ENCODE measurements at places on chromosomes 5 and 9.

DNA sequence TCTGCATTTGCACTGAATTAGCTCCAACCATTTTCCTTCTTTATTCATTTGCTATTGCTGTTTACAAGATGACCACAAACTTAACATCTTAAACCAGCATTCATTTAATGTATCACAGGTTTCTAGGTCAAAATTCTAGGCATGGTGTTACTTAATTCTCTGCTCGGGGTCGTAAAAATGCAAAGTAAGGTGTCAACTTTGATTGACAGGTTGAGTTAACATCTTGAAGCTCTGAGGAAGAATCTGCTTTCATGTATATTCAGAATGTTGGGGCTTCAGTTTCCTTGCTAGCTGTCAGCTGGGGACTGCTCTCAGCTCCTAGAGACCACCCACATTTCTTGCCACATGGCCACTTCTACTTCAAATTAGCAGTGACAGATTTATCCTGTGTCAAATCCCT lies 348.7 kb upstream of the GRIN3A start:
- DNase-seq = no peak

DNA sequence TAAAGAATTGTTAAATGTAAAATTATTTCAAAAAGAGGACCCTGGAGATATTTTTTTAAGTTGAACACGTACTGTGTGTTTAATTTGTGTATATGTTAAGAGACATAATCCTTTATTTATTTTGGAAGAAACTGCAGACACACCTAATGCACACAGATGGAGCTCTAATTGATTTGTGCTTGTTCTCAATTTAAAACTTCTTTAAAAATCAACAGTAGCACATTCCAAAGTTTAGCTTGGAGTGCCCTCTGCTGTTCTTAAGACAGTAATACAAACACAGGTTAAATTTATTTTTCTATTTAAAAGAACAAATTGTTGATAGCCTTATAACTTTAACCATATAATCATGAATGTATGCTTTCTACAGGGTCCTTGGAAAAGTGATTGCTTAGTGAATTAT lies 277.6 kb upstream of the ADAMTS16 start:
- peak; percentile 16 for DNase-seq

DNA sequence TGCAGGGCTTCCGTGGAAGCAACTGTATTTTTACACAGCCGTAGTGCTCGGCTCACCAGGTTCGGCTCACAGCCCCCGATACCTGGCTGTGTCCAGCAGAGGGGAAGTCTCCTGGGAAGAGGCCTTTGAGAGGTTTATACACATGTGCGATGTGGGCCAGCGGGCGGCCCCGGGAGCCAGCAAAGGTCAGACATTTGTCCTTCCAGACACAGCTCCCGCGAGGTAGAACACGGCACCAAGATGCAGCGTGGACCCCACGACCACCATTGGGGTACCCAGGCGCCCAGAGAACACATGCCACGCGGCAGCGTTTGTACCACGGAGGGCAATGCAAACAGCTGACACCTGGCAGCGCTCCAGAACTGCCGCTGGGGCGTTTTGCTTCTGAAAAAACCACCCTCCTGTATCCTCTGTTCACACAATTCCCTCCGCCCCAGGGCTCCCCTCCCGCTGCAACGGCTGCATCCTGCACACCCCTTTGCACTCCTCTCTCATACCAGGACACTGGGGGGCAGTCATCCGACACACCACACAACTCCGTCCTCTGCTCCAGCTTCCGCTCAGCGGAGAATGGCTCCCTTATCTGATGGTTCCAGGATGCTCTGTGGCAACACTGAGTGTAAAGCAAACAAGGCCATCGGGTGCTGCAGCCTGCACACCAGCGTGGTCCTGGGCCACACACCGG lies 235.3 kb downstream of the SYK start:
- DNase-seq = peak; percentile 94

- DNase-seq = no peak
Measured at GRCh38 chr9:27412963-27413362, 111.1 kb upstream of the IFNK start.

GRCh38 chr9:136312436-136312835 lies 8.5 kb upstream of the CCDC187 start:
- peak; percentile 31 for DNase-seq

- DNase-seq = no peak
Measured at GRCh38 chr5:29077451-29077850, 2039.1 kb upstream of the CDH9 start.

DNA sequence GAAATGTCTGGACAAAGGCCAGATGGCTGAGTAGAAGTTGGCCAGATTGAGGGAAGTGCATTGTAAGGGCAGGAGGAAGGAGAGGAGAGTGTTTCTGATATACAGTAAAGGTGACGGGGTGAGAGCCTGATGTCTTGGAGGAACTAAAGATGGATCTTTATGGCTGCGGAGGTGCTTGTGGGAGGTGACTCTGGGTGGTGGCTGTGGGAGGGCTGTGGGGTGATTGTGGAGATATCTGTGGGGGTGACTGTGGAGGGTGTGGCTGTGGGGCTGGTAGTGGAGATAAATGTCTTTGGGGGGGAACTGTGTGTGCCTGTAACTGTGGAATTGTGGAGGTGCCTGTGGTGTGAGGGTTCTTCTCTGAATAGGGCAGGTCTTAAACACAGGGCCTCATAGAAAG lies 121.4 kb downstream of the CMYA5 start:
- no peak for DNase-seq

- no peak for DNase-seq
Measured at GRCh38 chr5:150123542-150123941, 32.1 kb downstream of the PDGFRB start.

GRCh38 chr5:55993013-55993412 lies 1.8 kb downstream of the IL6ST start:
- DNase-seq = no peak

GRCh38 chr9:2616692-2617377 lies 4.8 kb upstream of the VLDLR start:
- no peak for DNase-seq

GRCh38 chr5:68529581-68529980 lies 314.0 kb downstream of the PIK3R1 start:
- no peak for DNase-seq

- no peak for DNase-seq
Measured at GRCh38 chr9:3497401-3497800, 28.4 kb downstream of the RFX3 start.

DNA sequence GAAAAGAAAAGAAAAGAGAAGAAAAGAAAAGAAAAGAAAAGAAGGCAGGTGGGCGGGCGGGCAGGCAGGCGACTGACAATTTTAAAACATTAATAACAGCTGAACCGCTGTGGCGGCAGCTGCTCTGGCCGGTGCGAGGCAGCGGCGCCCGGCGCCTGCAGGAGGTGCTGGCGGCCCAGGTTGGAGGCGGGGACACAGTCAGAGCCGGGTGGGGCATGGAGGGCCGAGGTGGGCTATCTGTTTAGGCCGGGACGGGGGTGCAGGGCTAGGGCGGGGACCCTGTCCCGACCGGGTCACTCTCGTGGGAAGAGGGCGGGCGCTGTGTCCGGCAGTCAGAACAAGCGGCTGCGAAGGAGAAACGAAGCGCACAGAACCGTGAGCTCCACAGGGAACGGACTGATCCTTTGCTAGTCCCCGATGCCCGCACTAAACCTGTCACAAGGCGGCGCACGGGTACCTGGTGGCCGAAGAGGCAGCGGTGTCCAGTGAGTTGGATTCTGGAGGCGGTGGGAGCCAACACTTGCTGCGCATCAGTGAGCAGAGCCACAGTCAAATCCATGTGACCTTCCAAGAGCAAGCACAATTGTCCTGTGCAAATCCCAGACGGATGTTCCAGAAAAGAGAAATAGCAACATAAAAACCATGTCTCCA lies 13.6 kb upstream of the ALDOB start:
- DNase-seq = peak; percentile 91

GRCh38 chr5:158552241-158552640 lies 547.5 kb downstream of the EBF1 start:
- no peak for DNase-seq

- no peak for DNase-seq
Measured at GRCh38 chr9:110255034-110255462, 1.3 kb downstream of the TXN start.

- no peak for DNase-seq
Measured at GRCh38 chr5:175159956-175160355, 284.0 kb downstream of the DRD1 start.

GRCh38 chr5:84696651-84697050 lies 312.0 kb upstream of the EDIL3 start:
- no peak for DNase-seq

DNA sequence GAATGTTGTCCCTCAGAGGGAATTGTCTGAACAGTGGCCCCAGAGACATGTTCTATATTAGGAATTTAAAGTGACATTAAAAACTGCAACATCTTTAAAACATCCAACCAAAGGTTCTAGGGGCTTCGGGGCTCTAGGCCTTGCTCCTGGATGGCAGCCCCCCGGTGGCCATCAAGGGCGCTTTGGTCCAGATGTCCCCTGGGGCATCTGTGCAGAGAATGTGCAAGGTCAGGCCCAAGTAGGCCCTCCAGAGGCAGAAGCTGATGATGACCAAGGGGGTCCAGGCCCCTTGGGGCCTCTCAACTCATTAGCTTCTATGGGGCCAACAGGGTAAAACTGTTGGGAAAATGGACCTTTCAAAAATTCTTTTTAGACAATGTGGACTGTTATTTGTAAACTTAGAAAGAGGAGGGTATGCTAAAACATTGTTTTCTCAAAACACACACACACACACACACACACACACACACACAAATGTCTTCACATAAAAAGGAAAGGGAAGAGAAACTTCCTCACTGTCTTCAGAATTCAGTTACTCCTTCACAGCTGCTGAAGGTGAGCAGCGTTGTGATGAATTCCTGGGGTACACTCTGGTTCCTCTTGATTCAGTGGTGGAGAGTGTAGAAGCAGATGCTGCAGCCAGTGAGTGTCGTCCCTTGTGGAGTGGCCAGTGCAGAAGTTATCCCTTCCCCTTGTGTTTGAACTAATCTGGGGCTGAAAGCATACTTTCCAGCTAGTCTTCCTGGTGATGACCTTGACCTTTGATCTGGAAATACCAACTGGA lies 125.2 kb downstream of the WDR41 start:
- DNase-seq = no peak

- DNase-seq = no peak
Measured at GRCh38 chr9:90774071-90774470, 27.5 kb upstream of the SYK start.

- DNase-seq = no peak
Measured at GRCh38 chr5:172827841-172828240, 6.2 kb upstream of the ERGIC1 start.

DNA sequence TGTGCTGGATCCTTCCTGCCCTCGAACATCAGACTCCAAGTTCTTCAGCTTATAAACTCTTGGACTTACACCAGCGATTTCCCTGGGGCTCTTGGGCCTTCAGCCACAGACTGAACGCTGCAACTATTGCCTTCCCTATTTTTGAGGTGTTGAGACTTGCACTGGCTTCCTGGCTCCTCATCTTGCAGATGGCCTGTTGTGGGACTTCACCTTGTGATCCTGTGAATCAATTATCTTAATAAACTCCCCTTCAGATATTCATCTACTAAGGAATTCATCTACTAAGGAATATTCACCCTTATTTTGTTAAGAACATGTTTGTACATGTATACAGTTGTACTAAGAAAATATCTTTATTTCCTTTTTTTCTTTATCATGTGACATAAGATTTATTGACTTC lies 1079.7 kb downstream of the CDH12 start:
- DNase-seq = no peak

- no peak for DNase-seq
Measured at GRCh38 chr5:73032635-73033034, 76.8 kb downstream of the FCHO2 start.

GRCh38 chr9:36399980-36400331 lies at the start of gene RNF38:
Gene RNF38, minus strand, starts transcription at chr9:36400269. Its CDS starts 161 bp downstream, at chr9:36400108.
- DNase-seq = no peak

DNA sequence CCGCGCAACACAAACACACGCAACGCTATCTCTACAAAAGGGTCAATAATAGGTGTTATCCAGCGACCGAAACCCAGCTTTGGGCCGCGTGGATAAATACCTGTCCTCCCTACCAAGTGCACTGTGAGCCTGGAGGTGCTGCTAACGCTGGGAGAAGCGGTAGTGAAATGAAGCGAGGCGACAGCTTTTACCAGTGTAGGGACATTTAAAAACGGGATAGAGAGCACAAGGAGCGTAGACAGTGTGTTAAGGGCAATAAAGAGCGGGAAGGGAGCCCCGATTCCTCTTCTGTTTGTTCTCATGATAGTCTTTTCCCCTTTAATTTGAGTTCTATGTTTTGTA lies 421 bp upstream of the DEPDC1B start:
- DNase-seq = no peak

- no peak for DNase-seq
Measured at GRCh38 chr9:114314881-114315722, 7.8 kb upstream of the ORM1 start.

DNA sequence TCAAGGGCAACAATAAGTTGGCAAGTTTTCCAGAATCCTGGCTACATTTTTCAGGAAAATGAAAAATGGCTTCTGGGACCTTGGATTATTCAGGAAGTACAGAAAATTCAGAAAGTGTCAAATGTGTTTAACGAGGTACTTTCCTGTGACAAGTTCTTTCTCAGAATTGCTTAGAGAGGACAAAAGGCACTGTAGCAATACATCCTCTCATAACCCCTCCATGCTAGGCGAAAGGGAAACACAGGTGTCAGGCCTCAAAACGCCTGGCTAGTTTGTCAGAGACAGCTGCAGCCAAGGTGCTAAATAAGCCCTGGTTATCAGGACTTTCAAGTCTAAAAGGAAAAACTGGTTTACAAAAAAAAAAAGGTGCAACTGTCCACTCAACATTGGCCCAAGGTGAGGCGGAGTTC lies 115.2 kb downstream of the GNAQ start:
- no peak for DNase-seq

DNA sequence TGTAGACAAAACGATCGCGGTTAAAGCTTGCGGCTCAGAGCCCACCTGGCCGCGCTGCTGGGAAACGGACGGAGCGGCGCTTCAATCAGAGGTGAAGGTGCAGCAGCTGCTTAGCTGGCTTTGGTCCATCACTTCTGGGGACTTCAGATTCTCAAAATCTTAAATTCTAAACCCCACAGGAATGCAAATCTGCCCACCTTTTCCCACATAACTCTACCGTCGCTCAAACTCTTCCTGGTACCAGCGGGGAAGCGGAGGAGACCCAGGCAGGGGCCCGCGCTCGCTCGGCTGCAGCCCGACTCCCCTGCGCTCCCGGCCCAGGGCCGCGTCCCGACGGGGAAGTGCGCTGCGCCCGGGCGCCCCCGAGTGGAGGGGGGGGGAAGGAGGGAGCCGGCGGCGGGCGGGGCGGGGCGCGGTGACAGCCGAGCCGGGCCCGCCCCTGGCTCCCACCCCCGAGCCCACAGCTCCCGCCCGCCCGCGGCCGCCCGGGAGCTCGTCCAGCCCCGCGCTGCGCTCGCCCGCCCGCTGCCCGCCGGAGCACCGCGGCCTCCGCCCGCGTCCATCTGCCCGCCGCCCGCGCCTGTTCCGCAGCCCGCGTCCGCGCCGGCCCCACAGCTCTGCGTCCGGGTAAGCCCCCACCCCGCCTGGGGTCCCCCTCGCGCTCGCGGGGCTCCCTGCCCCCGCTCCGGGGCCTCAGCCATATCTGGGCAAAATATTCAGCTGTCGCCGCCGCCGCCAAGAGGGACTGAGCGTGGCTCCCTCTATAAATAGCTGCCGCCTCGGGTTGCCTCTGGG lies at the start of gene TMOD1:
Gene TMOD1, plus strand, starts transcription at position 490 of the 795 bp plus-strand sequence. CDS start 22,523 bp downstream, outside the sequence.
- peak; percentile 67 for DNase-seq

Data from NCI-H146 (cell line).